ENCODE measurements at places on chromosomes 11 and 22.
A peak's percentile ranks its signal among the peaks of the same experiment; 100 is the strongest.

DNA sequence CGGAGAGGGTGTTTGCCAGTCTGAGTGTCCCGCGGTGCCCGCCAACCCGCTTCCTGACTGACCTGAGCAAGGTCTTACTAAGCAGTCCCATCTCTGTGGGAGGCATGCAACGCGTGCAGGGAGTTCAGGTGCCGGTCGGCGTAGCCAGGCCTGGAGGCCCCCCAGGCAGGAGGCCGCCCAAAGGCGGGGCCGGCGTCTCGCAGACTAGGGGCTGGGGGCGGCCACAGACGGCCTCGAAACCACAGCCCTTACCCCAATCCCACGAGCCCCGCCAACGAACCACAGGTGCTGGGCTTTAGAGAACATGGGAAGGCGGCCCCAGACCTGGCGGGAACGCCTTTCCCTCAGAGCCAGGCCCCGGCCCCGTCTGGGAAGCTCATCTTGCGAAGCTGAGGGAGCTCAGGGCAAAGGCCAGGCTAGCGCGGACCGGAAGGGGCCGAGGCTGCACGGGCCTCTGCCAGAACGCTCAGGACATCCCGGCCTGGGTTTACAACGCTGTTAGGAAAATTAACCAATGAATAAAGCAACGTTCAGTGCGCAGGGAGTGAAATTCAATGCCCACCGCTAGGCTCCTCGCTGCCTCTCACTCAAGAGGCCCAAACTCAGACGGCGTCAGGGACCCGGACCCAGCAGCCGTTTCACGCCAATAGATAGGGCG is 2.1 kb upstream of the MTFP1 start:
- DNase-seq: no peak

GRCh38 chr22:38618258-38618657 is 37.9 kb downstream of the FAM227A start:
- no peak for DNase-seq

DNA sequence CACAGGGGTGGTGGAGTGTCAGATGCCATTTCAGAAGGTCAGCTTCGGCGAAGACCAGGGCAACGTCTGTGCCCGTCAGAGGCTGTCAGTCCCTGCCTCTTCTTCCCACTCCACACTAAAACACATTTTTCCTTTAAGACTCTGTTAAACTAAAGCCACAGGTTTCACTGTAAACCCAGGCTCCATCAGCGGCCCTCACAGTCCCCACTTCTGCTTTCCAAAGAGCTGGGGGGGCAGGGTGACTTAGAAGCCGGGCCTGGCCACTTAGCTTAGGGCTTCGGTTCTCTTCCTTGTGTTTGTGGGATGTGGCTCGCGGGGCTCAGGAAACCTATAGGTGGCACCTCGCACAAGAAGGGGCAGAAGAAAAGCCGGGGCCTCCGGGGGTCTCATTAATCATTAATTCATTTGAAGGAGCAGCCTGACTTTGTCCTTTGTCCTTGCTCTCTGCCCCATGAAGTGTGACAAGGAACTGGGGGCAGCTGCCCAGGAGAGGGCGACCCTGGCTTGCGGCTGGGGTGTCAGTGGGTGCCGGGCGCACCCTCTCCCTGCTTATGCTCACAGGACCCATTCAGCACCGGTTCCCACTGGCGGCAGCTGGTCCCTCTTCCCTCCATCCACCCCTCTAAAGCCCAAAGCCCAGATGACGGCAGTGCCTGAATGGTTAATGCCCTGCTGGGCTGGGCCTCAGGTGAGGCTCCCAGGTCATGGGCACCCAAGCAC is 4.1 kb downstream of the SLC25A45 start:
- DNase-seq: no peak

DNA sequence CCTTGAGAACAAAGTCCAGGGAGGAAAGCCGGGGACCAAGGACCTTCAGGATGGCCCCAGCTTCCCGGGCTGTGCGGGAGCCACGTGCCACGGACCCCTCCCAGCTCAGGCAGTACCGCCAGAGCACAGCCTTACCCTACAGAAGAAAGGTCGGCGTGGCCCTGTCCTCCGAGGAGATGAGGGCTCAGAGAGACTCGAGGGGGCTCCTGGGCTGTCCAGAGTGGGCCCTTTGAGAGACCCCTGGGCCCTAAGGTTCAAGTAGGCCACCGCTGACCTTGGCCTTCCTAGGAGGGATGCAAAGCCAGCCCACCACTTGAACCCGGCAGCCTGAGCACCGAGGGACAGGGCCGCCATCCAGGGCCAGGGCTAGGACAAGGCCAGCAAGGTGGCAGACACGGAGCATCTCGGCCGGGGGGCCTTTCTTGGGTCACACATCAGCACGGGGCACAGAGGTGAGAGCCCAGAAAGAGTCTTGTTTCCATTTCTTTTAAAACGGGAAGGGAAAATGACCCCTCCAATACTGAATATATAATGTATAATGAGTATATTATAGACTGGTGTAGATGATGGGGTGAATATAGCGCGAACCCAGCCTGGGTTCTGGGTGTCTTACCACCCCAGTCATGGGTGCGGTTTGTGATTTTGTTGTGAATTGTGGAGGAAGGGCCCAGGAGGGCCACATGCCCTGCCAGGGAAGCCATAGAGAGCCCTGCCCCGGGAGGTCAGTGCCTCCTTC is 34.4 kb upstream of the PPARA start:
- DNase-seq: no peak

- no peak for DNase-seq
Observed at GRCh38 chr11:96280444-96280843, 62.6 kb downstream of the MAML2 start.

DNA sequence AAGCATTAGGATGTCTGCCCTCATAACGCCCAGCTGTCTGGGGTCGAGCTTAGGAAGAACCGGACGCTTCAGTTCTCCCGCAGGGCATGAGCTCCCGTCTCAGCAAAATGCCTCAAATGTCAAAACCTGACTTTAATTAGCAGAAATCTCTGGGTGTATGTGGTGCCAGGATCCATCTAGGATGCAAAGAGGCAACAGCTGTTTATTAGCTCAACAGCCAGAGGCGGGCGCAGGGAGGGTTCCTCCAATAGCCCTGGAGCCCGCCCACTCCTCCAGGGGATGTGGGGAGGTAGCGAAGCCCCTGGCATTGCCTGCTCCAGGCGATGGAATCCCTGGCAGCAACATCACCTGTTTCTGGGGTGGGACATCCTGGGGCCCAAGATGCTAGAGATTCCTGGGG is 39.4 kb upstream of the RTL6 start:
- DNase-seq: no peak

- DNase-seq: peak; percentile 23
Observed at GRCh38 chr11:95943546-95943945, 19.6 kb upstream of the MTMR2 start.

DNA sequence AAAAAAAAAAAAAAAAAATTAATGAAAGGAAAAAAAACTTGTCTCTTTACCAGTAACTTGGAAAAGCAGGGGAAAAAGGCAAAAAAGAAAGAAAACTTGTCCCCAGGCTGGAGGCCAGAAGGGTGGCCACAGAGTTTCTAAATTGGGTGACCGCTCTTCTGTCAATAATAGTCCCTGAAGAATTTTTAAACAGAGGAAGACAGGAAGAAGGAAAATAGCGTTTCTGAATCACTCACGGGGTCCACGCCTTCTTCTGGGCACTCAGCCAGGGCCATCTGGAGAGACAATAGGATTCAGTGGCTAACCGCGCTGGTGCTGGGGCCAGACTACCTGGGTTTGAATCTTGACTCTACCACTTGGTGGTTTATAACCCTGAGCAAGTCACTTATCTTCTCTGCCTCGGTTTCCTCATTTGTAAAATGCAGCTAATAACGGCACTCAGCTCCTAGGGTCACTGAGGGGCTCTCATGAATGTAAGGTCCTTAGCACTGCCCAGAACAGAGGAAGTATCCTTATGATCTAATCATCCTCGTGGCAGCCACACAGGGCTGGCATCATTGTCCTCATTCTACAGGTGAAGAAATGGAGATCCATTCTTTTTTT is 7.0 kb downstream of the C11orf86 start:
- DNase-seq: peak; percentile 91

DNA sequence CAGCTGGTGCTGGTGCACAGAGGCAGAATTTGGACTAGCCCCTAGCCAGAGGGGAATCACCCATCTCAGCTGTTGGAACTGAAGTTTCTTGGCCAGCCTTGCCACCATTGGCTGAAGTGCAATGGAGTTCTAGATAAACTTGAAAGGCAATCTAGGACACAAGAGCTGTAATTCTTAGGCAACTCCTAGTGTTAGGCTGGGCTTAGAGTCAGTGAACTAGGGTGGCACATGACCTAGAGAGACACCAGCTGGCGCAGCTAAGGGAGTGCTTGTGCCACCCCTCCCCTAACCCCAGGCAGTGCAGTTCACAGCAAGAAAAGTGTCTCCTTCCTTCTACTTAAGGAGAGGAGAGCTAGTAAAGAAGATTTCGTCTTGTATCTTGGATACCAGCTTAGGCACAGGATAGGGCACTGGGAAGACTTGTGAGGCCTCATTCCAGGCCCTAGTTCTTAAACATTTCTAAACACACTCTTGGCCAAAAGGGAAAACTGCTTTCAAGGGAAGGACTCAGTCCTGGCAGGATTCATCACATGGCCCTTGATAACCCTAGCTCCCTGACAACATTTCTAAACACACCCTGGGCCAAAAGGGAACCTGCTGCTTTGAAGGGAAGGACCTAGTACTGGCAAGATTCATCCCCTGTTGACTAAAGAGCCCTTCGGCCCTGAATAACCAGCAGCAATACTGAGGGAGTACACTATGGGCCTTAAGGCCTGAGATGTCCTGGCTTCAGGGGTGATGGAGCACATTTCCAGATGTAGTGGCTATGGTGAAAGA is 53.4 kb downstream of the XRRA1 start:
- no peak for DNase-seq

- peak; percentile 30 for DNase-seq
Observed at GRCh38 chr11:120180551-120181232, 30.1 kb upstream of the OAF start.

DNA sequence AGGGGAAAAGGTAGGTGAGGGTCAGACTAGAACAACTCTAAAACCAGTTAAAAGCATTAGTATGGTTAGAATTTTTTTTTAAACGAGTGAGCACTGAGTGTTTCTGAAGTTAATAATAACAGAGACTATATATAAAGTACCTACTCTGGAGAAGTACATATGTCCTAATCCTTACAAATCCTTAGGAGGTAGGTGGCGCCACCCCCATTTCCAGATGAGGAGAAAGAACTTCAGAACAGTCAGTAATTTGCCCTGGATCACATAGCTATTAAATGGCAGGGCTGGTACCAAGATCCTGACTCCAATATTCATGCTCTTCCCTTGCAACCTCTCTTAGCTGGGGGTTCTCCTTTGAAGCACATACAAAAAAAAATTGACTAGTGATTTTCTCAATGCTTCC is 80.5 kb downstream of the CLPB start:
- DNase-seq: peak; percentile 32

- no peak for DNase-seq
Observed at GRCh38 chr22:27850000-27850521, 48.5 kb upstream of the MN1 start.

GRCh38 chr11:92546603-92547002 is 322.0 kb downstream of the FAT3 start:
- no peak for DNase-seq

GRCh38 chr22:46789992-46790391 is 27.5 kb downstream of the TBC1D22A start:
- no peak for DNase-seq

DNA sequence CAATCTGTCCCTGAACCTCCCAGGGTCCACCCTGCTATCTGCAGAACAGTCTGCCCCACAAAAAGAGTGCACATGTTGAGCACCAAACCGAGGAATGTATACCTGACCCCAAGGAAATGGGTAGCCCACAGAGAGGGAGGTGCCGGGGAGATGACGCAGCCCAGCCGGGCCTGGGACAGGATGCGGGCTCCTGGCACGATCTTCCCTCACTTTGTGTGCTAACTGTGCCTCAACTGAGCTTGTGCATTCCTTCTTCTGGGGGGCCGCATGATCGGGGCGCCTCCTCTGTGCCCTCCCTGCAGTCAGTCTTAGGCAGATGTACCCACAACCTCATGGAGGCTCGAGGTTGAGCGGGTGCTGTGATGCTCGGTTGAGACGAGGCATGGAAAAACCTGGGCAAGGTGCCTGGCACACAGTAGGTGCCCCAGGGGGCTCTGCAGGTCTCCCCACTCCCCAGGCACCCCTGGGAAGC is 2.4 kb downstream of the GAS2L1 start:
- DNase-seq: peak; percentile 44

- no peak for DNase-seq
Observed at GRCh38 chr11:114172871-114173444, 113.4 kb downstream of the ZBTB16 start.

GRCh38 chr11:104663190-104664140 is 234.8 kb downstream of the CASP12 start:
- peak; percentile 58 for DNase-seq

DNA sequence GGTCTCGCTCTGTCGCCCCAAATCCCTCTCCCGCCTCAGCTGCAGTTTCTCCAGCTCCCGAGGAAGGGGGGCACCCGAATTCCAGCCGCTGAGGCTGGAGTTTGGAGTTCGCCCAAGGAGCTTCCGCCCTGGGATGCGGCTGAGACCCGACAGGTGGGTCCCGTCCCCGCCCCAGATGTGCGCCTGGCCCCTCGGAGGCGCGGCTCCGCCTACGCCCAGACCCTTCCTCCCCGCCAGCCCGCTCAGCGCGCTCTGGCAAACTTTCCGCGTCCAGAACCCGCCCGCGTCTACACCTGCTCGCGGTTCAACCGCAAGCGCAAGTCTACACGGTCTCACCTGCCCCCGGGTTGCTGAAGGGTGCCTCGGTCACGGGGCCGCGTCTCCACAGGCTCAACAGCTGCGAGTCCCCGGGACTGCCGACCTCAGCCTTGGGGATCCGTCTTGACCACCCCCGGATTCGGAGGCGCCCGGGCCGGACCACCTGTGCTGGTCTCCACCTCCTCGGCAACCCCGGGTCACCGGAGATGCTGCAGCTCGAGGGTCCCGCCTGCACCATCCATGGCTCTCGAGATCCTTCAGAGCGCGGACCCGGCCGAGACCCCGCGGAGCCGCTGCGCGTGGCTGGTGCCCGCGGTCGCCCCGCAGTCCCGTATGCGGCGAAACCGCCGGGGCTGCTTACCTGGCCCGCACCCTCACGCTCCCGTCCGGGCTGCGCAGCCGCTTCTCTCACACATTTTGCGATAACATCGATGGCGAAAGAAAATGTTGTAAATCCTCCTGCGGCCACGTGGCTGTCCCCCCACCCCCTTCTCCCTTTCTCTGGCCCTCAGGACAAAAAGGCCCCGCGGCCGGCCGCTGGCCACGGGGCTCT is 63.6 kb downstream of the NFAM1 start:
- no peak for DNase-seq

Measured in fibroblast of villous mesenchyme (primary cell).